ENCODE measurements at places on chromosomes 16 and 17. TPM values are rescaled to one million over a fixed set of nuclear protein-coding genes. Genes with fewer than 3 reads are reported as not detected.

The CCDC144A gene
- 0.24 TPM for total RNA-seq

DNA sequence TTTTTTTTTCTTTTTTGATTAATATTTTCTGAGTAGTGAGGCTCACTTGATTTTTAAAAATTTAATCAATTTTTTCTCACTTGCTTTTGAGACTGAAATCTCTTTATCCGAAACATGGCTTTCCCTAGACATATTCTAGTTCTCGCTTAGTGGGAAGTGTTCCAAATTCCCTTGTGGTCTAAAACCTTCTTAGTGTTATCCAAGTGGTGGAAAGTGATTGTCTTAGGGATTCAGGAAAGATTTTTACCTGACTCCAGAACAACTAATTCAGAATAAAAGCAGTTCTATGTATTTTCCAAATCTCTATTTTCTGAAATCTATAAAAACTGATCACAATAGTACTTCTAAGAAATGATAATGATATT is 178.8 kb downstream of the MAP2K6 start:
- H3K36me3 ChIP-seq = no peaks in the 10 kb centered on the region
- no peak overlapping the region for H3K27ac ChIP-seq
- DNase-seq = no peak
- H3K27me3 ChIP-seq = no peaks in the 10 kb centered on the region
- H3K4me3 ChIP-seq = no peak overlapping the region
- H3K4me1 ChIP-seq = no peaks in the 10 kb centered on the region

DNA sequence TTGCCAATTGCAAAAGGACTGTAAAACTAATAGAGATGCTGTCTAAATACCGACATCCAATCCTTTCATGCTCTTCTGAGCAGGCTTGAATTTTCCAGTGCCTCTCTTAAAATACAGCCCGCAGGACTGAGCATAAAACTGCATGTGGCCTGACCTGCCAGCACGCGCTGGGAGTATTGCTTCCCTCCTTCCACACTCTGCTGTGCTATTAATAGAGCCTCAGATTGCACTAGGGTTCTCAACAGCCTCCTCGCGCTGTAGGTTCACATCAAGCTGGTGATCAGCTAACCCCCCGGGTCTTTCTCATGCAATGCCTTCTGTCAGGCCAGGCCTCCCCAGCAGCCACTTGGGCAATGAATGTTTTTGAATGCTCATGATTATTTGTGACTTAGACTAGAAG is 14.2 kb upstream of the MSI2 start:
- no peaks in the 10 kb centered on the region for H3K36me3 ChIP-seq
- no peak overlapping the region for H3K27ac ChIP-seq
- H3K4me3 ChIP-seq = no peak overlapping the region
- no peak for DNase-seq

GRCh38 chr17:38919316-38920078 is 5.9 kb upstream of the LASP1NB start:
- H3K36me3 ChIP-seq = peaks cover 15% of the 10 kb centered on the region
- no peak for DNase-seq
- H3K27ac ChIP-seq = no peak overlapping the region
- H3K27me3 ChIP-seq = no peaks in the 10 kb centered on the region
- no peak overlapping the region for H3K4me3 ChIP-seq

The MYH11 gene
- 2.2 TPM for total RNA-seq

The C16orf74 gene
- total RNA-seq = 0.31 TPM

The GJD3 gene
- total RNA-seq = 0.32 TPM

DNA sequence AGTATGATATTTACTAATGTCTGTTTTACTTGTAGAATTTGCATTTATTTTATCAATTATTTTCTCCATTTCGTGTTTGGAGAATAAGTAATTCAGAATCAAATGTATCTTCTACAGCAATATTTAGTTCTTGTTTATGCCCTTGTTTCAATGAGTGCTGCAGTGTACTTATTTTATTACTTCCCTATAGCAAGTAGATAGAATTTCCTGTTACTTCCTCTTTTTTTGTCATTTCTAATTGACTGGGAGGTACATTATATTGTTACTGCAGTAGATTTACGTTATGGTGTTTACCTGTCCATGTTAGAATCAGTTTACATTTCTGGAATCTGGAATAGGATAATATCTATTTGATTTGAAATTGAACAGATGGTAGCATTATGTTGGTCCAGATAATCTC is 71.2 kb downstream of the OMG start:
- H3K4me1 ChIP-seq = no peaks in the 10 kb centered on the region
- no peak overlapping the region for H3K27ac ChIP-seq
- DNase-seq = no peak
- H3K27me3 ChIP-seq = no peaks in the 10 kb centered on the region
- H3K4me3 ChIP-seq = no peak overlapping the region

DNA sequence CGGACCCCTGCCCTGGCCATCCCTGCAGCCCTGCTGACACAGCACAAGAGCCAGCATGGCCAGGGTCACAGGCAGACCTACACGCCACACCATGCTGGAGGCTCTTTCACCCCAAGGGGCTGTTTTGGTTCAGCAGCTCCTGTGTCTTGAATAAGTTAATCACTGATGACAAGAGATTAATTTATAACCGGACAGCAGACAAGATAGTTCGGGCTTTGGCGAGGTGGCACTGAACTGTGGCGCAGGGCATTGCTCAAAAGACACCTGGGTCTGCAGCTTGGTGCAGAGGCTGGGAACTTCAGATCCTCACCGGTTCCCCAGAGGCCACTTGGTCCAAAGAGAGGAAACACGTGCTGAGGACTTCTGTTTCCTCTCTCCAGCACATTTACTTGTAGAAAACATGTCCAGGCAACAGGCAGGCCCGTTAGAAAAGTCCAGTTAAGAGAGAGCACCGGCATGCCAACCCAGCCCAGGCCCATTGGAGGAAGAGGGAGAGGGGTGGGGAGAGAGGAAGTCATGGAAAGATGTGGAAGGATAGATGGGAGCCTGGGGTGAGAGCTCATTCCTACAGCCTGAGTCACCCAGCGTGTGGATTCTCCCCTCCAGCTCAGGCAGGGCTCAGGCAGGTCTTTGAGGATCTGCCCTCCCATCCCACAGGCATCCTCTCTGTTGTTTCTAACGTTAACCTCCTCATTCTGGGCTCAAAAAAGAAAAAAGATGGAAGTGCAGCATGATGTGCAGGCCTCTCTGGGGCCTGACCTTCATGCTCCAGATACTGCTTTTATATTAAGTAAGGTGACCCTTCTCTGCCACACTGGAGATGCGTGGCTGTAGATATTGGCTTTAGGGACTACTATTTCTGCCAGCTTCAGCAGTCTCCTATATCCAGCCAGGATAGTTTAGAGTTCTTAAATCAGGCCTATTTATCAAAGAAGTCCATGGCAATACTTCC is 80.0 kb upstream of the HNF1B start:
- H3K27ac ChIP-seq = no peak overlapping the region
- H3K4me1 ChIP-seq = no peaks in the 10 kb centered on the region
- H3K4me3 ChIP-seq = no peak overlapping the region
- DNase-seq = peak; percentile 49
- no peaks in the 10 kb centered on the region for H3K27me3 ChIP-seq

The PPP1R27 gene
- 0.27 TPM for total RNA-seq

DNA sequence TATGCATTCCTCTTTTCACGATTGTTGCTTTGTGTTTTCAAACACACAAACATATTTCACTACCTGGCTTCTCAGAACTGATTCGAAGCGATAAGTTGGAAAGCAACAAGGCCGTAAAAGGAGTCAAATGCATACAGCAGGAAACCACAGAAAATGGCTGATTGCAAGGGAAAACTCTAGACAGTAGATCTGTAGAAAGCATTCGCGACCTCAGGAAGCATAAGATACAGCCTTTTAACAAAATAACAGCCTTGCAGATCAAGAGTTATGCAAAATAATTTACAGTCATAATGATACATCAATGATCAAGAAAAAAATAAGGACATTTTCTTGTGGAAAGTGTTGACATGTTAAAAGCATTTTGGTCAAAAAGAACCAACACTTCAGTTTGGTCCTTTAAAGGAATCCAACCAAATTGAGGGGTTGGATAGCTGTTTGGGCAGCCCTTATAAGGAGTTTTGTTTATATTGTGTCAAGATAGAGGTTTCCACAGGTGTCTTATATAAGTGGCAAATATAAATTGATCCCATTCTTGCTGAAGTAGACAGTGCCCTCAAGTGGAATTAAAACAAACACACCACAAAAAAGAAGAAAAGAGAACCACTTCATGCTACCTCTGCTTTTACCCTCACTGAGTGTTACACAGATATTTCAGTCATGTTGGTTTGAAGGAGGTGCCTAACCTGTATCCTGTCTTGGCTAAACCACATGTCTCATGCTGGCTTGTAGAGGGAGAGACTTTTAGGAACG is 5.5 kb downstream of the CYLD start:
- no peaks in the 10 kb centered on the region for H3K4me1 ChIP-seq
- DNase-seq = no peak
- H3K4me3 ChIP-seq = no peak overlapping the region
- H3K27ac ChIP-seq = no peak overlapping the region
- H3K27me3 ChIP-seq = no peaks in the 10 kb centered on the region

The HCRT gene
- not detected for total RNA-seq

The LYRM9 gene
- total RNA-seq = 6.0 TPM

DNA sequence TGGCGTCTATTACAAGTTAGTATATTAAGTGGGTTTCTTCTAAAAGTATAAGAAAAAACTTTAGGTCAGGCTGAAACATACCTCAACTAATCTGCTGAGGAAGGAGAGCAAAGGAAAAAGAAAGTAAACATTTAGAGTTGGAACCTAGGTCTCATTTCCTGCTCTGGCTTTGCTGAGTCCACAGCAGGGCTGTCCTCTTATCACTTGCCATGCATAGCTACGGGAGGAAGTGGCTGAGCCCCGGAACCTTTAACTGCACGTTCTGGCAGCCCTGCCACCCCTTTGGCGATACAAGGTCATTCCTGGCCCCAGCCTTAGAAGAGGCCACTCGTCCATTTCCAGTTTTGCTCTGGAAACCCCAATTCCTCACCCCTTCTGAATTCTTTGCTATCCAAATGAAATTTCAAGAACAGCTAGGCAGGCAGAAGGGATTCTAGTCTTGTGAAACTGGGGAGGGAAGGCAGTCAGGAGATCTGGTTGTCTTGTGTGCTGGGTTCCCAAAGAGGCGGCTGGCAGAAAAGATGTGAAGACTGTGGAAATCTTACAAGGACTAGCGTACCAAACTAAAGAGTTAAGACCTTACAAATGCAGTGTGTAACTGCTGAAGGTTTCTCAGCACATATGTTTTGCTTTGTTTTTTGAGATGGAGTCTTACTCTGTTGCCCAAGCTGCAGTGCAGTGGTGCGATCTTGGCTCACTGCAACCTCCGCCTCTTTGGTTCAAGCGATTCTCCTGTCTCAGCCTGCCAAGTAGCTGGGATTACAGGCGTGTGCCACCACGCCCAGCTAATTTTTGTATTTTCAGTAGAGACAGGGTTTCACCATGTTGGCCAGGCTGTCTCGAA is 19.1 kb downstream of the WIPI1 start:
- H3K36me3 ChIP-seq = peaks cover 5% of the 10 kb centered on the region
- H3K27ac ChIP-seq = peak overlapping the region; percentile 71
- DNase-seq = peak; percentile 65

The TMEM92 gene
- total RNA-seq = 1.5 TPM
